CD4-positive, alpha-beta T cell treated with Interleukin-10 for 1 hour (primary cell): ENCODE measurements at places on chromosomes 4 and X.

- no peak for DNase-seq
Measured at GRCh38 chr4:148076964-148077363, 345.1 kb downstream of the ARHGAP10 start.

GRCh38 chr4:141027421-141027820 lies 105.8 kb downstream of the RNF150 start:
- DNase-seq, result no peak

GRCh38 chr4:26075583-26075982 lies 161.6 kb downstream of the SMIM20 start:
- no peak for DNase-seq

- DNase-seq, result no peak
Measured at GRCh38 chrX:71632923-71633657, 14.8 kb upstream of the CXCR3 start.

DNA sequence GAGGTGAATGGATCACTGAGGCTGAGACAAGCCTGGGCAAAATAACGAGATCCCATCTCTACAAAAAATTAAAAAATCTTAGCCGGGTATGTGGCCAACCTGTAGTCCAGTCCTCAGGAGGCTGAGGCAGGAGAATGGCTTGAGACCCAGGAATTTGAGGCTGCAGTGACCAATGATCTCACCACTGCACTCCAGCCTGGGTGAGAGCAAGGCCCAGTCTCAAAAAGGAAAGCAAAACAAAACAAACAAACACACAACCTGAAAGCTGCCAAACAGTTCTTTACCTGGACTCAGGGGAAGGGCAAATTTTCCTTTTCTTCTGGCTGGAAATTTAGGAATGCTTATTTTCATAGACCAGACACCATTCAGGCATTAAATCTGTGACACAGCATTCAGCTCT lies 163.1 kb upstream of the FAT1 start:
- DNase-seq, result no peak

GRCh38 chr4:81218206-81218605 lies 3.2 kb upstream of the PRKG2 start:
- no peak for DNase-seq

- DNase-seq, result no peak
Measured at GRCh38 chr4:73698217-73698616, 42.2 kb upstream of the CXCL8 start.

- no peak for DNase-seq
Measured at GRCh38 chr4:2817701-2818350, 24.9 kb downstream of the SH3BP2 start.

DNA sequence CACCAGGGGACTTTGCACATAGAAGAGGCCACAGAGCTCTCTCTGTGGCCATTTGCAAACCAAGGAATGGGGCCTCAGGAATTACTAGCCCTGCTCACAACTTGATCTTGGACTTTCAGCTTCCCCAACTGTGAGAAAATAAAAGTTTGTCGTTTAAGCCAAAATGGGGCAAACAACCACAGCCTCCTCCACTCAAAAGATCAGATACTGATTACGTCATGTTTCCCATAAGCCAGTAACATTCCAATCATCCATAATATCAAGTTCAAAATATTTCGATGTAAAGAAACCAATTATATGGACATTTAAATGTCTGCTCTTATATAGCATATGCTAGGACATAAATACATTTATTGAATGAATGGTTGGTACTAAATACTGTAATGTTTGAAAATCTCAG lies 307.5 kb upstream of the HAND2 start:
- DNase-seq, result no peak

- no peak for DNase-seq
Measured at GRCh38 chr4:11632025-11632424, 203.3 kb upstream of the HS3ST1 start.

GRCh38 chr4:84480082-84480481 lies 19.0 kb downstream of the NKX6-1 start:
- DNase-seq, result no peak

DNA sequence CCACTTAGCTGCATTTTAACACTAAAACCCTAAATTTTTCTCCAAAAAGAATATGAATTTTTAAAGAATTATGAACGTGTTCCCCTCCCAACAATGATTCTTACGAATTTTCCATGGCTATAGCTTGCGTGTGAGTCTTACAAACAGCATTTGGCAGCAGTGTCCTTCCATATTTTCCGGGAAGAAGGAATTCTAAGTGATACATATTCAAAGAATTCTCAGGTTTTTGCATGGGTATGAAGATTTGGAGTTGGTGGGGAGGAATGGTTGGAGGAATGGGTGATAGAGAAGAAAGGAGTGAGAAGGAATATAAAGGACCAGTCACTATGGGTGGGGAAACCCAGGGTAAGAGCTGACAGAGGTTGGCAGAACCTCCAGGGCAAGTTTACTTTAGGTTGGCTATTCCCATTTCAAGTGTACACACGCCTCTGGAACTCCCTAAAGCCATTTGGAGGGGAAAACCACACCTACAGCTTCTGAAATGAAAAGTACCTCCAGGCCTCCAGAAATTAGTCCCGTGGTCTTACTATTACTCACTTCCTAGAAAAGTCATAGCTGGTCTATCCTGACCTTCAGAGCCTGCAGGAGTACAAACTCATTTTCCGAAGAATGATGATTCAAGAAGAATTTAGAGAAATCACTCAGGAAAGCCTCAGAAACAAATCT lies 420.8 kb upstream of the DIPK2B start:
- DNase-seq, result no peak

DNA sequence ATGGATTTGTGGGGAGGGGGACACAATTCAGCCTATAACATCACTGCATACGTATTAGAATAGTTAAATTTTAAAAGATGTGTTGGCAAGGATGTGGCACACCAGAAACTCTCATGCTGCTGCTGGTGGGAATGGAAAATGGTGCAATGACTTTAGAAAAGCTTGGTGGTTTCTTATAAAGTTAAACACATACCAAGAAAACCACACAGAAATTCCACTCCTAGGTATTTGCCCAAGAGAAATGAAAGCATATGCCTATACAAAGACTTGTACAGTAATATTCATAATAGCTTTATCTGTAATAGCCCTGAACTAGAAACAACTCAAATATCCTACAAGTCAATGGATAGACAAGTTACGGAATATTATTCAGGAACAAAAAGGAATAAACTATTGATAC lies 71.3 kb upstream of the PDHA1 start:
- DNase-seq, result no peak

DNA sequence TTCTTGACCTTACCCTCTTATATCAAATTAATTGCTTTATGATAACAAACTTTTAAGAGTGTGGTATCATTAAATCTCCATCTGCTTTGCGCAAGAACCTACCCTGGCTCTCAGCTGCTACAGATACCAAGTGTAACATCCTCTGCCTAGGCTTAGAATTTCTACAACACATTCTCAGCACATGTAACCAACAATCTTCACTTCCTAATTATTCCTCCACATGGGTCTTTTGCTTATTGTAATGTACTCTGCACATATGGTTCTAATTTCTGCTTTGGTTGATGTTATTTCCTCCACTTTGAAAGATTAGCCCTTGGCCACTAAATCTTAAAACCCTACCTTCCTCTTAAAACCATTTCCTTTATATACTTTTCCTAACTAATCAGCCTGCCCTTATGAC lies 242.4 kb downstream of the ARHGAP24 start:
- DNase-seq, result no peak
